CD4-positive, alpha-beta T cell treated with Interferon alpha-2 for 1 hour (primary cell): ENCODE measurements at places on chromosomes 1 and 21.

DNA sequence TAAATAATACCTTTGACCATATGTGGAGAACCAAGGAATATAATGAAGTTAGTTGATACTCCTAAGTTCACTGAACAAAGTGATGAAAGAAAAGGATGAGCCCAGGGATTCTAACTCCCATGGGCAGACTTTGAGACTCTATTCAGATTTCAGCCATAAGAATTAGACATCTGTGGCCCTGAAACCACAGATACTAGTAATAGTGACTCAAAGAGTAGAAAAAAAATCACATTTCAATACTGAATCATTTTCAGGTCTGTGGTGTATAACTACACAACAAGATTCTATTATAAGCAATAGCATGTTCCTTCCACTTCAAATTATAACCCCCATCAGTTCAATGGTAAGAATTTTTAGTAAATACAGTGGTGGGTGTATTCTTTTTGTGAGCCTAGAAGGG is 16.4 kb upstream of the F13B start:
- DNase-seq, result no peak

DNA sequence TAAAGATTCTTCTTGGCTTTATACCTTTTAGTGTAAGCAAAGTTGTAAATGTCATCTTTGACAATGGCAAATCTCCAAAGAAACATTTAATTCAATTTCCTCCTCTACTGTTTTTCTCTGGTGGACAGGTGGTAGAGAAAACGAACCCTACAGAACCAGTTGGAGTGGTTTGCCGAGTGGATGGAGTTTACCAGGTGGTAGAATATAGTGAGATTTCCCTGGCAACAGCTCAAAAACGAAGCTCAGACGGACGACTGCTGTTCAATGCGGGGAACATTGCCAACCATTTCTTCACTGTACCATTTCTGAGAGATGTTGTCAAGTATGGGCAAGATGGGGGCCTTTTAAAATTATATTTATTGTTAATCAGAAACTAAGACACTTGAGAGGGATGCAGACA is 25.8 kb downstream of the UAP1 start:
- DNase-seq, result no peak

GRCh38 chr1:75423616-75424015 is 187.3 kb downstream of the SLC44A5 start:
- DNase-seq, result no peak

- DNase-seq, result no peak
Measured at GRCh38 chr1:55127827-55128343, 87.3 kb downstream of the USP24 start.

DNA sequence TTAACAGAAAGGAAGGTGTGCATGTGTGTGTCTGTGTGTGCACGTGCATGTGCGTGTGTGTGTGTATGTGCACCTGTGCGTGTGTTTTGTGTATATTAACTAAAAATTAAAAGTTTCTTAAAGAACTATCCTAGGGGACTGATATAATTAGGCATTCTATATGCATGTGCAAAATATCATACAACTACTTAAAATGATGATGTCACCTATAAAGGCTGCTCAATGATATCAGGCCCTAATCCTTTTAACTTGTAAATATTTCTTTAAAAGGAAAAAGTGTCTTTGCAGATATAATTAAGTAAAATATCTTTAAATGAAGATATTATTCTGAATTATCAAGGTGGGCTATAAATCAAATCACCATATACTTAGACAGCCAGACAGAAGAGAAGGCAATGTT is 64.5 kb downstream of the BRINP3 start:
- no peak for DNase-seq

DNA sequence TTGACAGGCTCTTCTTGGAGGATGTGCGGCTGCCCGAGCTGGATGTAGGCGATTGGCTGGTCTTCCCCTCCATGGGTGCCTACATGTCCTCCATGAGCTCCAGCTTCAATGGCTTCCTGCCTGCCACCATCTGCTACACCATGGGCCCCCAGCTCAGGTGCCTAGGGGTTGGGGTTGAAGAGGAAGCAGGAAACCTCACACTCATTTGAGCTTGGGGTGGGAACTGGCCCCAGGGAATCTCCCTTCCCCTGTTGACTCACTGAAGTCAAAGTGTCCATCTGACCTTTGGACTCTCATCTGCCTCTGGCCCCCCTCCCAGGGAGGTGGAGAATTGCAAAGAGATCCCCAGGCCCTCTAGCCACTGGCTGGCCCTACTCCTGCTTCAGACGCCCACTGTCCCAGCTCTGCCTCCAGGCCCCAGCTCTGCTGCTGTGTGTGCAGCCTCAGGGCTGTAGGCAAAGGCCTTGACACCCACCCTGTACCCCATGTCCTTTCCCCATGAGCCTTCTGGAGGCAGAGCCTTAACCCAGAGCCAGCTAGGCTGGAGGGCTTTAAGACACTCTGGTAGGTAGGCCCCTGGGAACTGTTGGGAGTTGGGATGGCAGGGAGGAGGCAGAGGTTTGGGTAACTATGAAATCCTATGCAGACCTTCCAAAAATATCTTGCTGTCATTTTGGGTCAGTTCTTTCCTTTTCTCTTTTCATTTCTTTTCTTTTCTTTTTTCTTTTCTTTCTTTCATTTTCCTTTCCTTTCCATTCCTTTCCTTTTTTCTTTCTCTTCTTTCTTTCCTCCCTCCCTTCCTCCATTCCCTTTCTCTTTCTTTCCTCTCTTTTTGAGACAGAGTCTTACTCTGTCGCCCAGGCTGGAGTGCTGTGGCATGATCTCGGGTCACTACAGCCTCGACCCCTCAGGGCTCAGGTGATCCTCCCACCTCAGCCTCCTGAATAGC is 66.9 kb upstream of the TINAGL1 start:
- no peak for DNase-seq

- no peak for DNase-seq
Measured at GRCh38 chr21:45052960-45053359, 21.4 kb upstream of the ADARB1 start.

DNA sequence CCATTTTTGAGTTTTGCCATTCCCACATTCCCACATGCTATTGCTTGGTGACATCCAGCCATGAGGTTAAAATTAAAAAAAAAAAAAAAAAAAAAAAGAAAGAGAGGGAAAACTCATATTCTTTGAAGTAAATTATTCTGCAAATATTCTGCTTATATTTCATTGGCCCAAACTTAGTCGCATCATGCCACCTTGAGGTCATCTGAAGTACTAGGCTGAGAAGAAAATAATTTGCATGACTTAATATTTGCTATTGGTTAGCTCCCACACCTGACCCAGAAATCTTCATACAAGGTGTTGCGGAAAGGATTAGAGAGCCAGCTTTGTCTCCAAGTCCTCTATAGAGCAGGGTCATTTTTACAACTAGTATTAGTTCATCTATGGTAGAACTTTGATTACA is 2206.0 kb downstream of the MRPL39 start:
- no peak for DNase-seq

DNA sequence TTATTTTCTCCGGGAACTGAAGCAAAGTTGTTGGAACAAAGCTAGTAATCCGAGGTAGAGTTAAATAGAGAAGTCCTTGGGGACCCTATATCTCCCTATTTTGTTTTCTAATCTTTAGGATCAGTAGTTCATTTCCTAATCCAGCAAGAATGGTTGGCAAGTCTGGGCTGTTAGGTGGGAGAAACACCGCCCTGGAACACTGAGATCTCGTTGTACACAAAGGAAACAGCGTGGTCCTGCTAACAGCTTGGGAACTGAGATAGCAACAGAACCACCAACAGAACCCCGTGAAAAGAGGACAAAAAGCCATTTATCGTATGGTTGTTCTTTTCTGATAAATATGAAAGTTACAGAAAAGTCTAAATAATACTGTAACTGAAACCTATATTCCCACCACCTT is 121.9 kb upstream of the CDC42BPA start:
- no peak for DNase-seq

GRCh38 chr1:165949335-165950130 is 122.1 kb downstream of the UCK2 start:
- DNase-seq, result no peak

DNA sequence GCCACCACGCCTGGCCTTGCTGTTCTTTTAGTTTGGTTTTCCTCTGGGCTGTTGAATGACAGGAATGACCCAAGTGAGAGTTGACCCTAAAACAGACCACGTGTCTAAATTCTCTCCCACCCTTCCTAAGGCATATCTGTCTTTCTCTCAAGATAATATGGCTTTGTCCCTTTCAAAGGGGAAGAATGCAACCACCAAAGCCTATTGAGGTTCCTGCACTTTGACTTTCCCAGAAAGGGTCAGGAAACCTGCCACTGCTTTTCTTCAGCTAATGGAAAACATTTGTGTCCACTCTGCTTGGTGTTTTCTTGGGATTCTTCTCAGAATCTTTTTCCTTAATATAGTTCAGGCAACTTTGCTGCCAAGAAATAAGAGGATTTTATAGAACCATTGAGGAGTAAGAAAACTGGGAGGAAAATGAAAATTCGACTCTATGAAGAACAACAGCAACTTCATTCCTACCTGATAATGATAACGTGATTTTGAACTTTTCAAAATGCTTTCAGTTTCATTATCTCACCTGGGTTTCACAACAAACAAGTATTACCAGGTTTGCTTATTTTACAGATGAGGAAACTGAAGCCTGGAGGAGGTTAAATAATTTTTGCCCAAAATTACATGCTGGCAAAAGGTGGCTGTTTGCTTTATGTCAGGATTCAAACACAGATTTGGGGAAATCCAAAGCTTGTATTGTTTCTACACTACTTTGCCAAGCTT is 6.9 kb downstream of the PLPP3 start:
- no peak for DNase-seq

DNA sequence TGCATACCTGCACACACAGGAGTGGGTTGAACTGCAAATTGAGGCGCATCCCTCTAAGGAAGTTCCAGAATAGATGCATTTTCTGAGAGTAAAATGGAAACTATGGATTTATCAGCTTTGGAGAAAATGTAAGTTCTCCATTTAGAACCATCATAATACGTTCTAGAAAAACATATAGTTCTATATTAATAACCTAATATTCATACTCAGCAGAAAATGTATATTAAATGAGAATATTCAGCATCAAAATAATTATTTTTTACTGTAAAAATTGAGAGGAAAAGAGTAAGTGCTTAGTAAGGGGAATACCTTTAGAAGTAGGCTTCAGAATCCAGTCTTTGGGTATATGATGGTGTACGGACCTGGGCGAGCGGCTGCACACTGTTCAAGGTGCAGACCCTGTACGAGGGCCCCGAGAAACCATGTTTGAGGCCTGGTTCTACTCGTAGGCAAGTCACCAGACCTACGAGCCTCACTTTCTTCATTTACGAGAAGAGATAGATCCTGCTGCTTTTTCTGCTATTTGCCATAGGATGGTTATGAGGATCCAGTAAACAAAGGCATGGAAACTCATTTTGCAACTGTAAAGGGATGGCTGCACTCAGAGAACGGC is 6.8 kb downstream of the CD247 start:
- no peak for DNase-seq

GRCh38 chr1:143661418-143662101 is 310.2 kb downstream of the FAM72C start:
- no peak for DNase-seq

- peak; percentile 82 for DNase-seq
Measured at GRCh38 chr1:65002508-65003315, 36.4 kb upstream of the JAK1 start.

DNA sequence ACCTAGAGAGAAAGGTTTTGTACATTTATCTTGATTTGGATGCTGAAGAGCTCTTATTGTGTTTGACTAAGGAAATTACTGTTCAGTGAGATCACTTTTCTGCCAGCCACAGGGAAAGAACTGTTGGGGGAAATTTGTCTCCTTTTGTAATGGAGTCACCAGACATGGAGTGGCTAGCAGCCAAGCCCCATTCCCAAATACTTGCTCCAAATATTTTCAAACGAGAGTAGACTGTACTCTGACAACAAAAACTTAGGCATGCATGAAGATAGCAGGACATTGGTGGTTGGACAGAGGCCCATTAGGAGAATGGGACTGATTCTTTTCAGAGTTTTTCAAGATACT is 21.1 kb downstream of the IPO9 start:
- DNase-seq, result no peak

DNA sequence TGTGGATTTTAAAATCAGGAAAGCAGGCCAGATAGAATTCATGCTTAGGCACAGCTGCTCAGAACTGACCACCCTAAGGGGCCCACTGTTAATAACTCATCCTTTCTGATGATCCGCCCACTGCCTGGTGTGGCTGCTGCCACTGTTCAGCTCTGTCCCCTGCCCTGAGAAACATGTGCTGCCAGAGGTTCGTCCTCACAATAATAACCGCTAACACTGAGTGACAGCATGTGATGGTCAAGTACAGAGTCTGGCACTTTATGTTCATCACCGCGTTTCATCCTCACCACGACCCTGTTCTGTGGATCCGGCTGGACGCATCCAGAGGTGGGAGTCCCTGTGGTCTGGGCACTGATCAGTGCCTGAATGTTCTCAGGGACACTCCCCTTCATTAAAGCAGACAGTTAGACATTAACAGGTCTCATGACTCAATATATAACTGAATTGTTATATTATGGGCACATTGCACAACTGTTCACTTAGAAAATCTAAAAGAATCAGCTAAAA is 108.6 kb downstream of the SIM2 start:
- DNase-seq, result no peak

DNA sequence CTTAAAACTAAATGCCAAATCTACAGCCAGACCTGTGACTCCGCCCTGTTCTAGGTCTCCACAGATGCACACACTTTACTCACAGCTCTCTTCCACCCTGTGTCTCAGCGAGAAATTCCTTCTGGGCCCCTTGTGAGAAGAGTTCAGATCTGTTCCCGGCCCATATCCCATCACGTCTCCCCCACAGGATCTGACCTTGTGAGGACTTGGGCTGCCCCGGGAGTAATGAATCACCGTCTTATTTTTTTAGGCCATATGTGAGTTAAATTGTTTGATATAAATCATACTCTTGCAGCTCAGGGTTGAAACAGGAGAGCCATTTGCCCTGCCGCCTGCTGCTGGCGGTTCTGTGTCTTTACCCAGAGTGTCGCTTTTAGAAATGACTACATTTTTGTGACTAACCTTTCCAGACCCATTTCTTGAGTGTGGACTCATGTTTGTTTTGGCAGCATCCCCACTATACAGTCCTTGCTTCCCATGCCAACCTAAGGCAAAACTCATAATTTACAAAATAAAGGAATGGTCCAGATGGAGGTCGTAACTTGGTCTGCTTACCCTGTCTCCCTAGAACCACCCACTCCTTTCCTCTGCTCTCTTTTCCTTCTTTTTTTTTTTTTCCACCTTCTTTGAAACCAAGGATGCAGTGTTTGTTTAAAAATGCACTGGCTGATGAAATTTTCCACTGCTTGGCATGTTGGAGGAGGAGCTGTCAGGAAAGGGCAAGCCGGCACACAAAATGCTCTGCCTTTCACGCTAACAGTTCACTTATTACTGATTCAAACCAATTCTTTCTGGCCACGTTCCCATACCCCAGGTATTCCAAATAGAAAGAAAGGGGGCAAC is 98.0 kb upstream of the C1orf105 start:
- DNase-seq, result no peak

DNA sequence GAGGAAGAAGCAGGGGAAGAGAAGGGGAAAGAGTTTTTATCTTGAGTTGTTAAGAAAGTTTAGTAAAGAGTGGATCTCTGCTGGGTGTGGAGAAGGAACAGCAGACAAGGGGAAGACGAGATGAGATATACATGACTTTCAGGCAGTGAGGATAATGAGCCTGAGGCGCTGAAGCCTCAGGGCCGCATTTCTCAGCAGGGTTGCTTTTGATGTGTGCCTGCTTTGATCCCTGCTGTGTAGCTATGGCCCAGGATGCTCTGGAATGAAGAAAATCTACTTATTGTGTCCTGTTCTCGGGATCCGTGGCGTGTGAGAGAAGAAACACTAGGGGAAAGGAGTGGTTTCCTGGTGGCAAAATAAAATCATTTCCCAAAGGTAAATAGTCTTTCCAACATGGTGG is 15.1 kb upstream of the RPE65 start:
- DNase-seq, result no peak
